ENCODE measurements at places on chromosomes 7 and 10.

DNA sequence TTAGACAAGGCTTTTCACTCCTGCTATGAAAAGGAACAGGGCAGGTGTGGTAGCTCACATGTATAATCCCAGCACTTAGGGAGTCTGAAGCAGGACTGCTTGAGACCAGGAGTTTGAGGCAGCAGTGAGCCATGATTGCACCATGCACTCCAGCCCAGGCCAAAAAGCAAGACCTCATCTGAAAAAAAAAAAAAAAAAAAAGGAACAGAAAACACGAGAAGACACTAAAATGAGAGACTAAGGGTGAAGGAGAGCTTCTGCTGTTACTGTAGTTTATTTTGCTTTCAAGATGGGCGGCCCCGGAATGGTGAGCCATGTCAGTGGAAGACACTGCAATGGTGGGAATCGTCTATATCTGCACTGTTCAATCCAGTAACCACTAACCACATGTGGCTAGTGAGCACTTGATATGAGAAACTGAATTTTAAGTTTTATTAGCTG is 9.9 kb downstream of the PIP4K2A start:
- DNase-seq: no peak

DNA sequence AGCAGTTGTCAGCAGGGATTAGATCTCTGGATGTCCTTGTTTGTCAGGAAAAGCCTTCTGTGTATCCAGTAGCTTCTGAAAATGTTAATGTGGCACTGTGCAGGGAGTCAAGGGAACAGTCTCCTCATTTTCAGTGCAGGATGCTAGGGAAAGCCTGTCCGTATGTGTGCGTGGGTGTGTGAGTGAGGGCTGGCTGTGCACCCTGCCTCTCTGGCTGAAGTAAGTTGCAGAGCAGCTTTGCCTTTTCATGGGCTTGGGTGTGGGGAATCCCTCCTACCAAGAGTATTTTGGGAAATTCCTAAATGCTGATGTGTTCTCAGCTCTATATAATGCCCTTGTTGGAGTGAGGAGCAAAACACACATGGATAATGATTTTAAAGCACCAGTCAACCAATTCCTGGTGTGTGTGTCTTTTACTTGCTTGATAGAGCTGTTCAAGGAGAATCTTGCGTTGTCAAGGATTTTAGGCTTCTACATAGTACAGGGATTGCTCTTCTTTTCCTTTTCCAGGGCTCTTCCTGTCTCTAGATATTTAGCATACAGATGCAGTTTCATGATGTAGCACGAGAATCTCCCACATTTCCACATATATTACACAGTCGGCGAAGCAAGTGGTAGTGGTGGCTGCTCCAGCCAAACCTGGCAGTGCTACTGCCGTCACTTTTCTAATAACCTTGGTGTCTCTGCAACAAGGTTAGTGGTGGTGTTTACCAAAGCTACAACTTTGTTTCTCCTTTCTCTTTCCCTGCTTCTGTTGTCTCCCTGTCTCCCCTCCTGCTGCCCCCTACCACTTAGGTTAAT is 92.8 kb downstream of the MCU start:
- no peak for DNase-seq

DNA sequence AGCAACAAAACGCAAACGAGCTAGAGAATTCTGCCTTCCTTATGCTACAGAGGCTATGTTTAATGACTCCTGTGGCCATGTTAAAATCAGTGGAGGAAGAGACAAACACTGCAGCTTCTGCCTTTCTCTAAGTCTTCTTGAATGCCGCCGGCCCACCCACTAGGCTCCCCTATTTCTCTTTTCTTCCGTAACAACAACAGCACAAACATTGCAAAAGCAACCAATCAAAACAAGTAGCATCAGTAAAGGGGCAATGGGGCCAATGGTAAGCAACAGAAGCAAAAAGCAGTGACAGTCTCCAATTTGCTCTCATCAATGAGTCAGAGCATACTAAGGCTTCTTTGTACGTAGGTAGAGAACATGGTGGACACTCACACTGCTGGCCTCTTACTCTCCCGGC is 26.8 kb downstream of the DNAJC1 start:
- DNase-seq: no peak

DNA sequence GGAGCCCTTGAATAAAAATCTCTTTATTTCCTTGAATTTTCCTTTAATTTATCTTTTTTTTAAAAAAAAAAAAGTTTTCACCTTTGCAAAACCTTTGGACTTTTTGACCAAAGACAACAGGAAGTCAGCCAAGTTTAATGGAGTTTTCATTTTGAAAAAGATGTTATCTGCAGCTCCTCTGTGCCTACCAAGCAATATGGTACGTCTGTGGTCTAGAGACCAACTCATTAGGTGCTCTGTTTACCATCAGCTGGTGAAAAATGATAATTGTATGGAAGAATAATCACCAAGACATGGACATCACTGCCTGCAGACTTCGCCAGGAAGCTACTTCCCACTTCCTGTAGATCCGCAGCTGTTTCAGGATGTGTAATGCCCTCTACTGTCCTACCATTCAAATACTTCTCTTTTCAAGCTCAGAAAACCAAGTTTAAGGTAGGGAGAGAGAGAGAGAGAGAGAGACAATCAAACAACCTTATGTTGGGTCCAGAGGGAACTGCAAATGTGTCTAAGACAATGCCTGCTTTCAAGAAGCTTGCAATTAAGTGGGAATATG is 18.7 kb downstream of the PLXNA4 start:
- DNase-seq: no peak

DNA sequence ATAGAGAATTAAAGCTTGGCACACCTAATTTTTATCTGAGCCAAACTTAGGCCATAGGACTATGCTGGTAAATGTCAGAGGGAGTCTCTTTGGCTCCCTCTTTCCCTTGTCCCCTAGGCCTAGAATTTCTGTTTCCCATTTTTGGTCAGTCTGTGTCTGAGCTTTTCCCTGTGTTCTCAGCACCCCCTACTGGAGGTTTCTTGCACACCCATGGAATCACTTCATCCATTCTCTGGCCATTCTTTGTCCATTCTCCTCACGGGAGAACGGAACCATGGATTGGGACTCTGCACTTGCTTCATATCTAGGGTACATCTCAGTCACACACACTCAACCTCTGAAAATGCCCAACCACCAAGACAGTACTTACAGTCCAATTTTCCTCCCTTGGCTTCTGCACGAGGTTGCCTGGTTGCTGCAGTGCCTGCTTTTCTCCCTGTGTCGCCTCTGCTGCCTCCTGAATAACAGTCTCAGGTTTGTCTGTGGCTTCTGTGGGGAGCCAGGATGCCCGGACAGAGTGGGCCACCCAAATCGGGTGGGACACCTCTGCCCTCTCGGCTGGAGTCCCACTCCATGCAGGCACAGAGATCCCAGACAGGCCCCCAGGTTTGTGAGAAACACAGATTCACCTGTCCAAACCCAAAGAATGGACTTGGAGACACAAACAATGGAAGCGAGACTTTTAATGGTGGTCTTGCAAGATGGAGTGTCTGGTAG is 35.1 kb upstream of the DNAH11 start:
- no peak for DNase-seq

- DNase-seq: no peak
These were observed 2.6 kb downstream of the ZNF775 start for GRCh38 chr7:150381785-150382122.

DNA sequence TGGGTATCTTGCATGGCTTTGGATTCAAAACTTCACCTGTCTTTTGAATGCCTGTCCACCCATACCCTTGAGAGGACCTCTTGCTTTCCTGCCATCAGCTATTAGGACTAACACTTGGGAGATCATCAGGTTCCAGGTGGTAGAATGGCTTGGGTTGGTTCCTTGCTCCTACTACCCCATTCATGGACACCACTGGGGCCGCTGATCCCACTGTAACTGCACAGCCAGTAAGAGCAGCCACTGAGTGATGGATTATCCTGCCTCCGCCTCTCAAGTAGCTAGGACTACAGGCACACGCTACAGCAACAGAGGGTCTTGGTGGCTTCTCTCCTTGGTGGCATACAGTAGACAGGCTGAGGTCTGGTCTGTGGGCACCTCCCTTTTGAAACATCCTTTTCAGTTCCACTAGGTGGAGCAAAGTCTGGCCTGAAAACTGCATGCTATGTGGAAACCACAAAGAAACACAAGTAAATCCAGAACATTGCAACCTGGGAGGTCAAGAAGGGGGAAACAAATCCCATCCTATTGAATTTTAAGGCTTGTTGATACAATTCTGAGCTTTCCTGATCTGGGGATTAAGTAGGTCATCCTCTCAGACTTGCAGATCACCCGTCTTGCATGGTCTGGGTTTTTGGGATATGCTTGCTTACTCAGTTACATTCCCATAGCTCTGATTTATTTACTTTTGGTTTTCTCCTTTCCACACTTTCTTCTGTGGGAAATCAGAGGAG is 9.4 kb downstream of the WBP1L start:
- DNase-seq: no peak

- DNase-seq: no peak
These were observed 110.5 kb upstream of the KCTD7 start for GRCh38 chr7:66518151-66518691.

DNA sequence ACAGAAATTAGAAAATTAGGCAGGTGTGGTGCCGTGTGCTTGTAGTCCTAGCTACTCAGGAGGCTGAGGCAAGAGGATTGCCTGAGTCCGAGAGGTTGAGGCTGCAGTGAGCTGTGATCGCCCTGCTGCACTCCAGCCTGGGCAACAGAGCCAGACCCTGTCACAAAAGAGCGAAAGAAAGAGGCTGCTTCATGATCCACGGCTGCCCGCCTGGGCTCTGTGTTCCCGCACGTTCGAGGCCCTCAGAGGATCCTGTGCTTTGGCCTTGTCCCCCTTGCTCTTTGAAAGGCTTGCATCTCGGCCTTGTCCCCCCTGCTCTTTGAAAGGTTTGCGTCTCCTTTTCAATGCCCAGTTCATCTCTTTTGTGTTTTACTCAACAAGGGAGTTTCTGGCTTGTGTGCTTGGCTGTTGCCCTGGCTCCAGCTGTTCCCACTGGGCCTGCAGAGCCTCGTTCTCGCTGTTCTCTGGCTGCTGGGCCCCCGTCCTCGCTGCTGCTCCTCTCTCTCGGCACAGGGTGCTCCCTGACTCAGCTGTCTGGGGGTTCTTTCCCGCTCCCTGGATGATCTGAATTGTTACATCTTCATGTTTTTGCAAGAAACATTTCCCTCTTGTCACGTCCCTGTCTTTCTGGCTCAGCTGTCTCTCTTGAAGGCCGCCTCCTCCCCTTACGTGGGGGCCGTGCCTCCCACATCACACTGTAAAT is 45.1 kb upstream of the INPP5A start:
- no peak for DNase-seq

DNA sequence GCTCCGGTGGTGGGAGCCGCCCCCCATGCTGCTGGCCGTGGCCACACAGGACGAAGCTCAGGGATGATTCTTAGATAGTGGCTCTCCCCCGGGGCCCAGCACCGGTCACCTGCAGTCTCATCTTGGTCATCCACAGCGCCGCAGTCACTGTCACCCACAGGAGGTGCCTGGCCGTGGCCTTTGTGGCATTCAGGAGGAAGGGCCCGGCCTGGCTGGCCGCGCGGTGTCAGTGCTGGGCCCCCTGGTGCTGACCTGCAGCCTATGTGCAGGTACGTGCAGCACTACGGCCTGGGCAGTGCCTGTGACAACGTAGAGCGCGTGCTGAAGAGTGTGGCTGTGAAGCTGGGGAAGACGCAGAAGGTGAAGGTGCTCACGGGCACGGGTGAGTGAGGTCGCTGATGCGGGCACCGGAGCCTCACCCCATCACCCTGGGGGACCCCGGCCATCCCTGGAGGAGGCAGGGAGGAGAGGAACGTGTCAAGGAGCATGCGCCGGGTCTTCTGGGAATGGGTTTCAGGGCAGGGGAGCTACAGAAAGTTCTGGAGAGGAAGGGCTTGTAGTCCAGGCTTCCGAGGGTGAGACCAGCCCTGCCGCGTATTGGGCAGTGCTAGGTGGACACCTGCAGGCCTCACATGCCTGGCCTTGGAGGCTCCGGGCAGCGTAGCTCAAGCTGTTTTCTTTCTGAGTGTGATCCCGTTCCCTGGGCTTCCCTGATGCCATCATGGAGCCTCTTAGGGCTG is 5.0 kb downstream of the SPRN start:
- no peak for DNase-seq

DNA sequence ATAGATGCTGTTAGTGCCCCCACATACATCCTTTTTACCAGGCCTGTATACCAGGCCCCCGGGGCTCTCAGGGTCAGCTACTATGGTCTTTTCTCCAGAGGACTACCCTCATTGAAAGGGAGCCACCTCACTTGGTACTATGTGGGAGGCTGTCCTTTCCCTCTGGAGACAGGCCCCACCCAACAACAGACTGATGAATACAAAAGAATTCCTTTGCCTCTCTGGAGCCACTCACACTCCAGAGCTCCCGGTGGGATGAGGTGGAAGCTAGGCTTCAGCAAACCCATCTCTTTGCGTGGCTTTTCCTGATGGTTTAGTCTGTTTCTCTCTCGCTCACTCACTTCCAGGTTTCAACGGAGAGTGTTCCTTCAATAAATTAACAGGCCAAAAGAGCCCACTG is 30.3 kb downstream of the ANKMY2 start:
- no peak for DNase-seq

- DNase-seq: no peak
These were observed 105.3 kb downstream of the OAT start for GRCh38 chr10:124313374-124313773.

DNA sequence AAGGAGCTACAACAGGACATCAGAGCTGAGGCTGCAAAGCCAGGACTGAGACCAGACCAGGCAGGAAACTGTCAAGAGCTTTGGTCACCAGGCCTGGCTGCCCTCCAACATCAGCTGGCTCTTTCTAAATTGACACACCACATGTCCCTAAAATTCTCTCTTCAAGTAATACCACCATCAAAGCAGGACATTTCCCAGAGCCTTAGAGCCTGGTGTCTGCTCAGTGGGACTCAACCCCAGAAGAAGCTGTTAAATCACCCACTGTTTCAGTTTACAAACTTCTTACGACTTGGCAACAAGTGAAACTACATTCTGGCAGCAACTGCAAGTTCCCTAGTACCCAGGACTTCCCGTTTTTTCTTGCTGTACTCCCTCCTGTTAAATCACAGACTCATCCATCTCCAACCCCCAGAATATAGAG is 3.8 kb upstream of the IL6 start:
- peak; percentile 21 for DNase-seq

DNA sequence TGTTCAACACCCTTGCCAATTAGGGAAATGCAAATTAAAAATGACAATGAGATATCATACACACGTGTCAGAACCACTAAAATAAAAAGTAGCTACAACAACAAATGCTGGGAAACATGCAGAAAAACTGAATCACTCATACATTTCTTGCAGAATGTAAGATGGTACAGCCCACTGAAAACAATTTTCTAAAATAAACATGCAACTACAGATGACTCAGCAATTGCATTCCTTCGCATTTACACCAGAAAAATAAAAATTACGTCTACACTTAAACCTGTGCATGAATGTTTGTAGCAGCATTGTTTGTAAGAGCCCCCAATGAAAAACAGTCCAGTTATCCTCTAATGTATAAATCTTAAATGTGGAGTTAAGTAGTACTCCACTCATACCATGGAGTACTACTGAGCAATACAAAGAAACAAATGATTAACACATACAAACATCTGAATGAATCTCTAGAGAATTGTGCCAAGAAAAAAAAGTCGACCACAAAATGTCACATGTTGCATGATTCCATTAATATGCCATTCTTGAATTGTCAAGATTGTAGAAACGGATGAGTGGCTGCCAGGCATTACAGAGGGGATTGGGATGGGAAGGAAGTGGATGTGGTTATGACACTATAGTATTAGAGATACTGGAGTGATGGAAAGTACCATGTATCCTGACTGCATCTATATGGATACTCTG is 134.6 kb upstream of the NPSR1 start:
- no peak for DNase-seq
